D721Med (cell line): ENCODE measurements at places on chromosomes 12 and 14.

GRCh38 chr12:109793826-109794501 lies 39.2 kb downstream of the TRPV4 start:
- DNase-seq = no peak

DNA sequence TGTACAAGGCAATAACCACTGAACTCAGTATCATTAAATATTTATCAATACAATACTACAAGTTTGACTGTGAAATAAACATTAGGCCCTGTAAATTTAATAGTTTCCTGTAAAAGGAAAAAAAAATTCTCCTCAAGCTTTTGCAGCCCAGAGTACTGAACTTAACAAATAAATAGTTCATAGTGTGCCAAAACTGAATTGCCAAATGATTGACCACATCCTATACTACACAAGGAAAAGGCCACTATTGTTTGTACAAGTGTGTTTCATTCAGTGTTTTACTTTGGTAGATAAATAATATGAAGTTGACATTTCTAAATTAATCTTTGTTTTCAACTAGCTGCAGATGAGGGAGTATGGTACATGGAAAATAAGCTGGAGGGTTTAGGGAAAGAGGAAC lies 379.6 kb downstream of the FLRT2 start:
- DNase-seq = no peak

DNA sequence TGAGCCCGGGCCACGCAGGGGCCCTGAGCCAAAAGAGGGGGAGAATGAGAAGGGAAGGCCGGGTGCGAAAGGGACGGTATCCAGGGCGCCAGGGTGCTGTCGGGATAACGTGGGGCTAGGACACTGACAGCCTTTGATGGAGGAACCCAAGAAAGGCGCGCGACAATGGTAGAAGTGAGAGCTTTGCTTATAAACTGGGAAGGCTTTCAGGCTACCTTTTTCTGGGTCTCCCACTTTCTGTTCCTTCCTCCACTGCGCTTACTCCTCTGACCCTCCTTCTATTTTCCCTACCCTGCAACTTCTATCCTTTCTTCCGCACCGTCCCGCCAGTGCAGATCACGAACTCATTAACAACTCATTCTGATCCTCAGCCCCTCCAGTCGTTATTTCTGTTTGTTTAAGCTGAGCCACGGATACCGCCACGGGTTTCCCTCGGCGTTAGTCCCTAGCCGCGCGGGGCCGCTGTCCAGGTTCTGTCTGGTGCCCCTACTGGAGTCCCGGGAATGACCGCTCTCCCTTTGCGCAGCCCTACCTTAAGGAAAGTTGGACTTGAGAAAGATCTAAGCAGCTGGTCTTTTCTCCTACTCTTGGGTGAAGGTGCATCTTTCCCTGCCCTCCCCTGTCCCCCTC lies 3.0 kb downstream of the SSTR1 start:
- no peak for DNase-seq

GRCh38 chr12:124390442-124391097 lies 95.7 kb downstream of the RFLNA start:
- DNase-seq = no peak

- no peak for DNase-seq
Observed at GRCh38 chr12:110796952-110797351, 49.8 kb upstream of the CCDC63 start.

DNA sequence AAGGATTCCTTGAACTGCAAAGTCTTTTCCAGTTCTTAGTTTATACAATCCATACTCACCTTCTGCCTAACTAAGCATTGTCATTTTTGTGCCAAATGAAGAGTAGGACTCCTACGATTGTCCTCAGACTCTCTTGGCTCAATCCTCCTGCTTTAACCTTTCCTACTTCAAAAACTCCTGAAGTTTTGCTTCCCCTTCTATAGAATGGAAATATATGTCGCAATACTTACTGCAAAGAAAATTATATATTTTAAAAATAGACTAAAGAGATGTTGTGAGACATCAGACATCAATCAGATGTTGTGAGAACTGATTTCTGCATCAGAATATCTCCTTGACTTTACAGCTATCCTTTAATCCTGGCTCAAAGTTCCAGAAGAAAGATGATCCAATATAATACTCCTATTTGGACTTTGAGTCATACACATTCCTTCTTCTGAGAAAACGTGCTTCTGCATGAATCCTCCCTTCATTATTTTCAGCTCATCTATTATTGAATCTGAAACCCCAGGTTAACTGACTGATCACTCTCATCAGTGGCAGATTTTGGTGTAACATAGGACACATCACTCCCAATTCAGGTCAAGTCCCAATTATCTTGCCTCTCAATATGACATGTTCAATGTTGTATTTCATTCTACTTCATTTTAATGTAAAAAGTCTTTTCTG lies 48.8 kb downstream of the A2M start:
- DNase-seq = no peak
